ENCODE measurements at places on chromosomes 6 and 20.

GRCh38 chr20:50127587-50128519 is 14.9 kb upstream of the UBE2V1 start:
- peaks cover 98% of the 10 kb centered on the region for H3K36me3 ChIP-seq
- H3K4me3 ChIP-seq: no peak overlapping the region
- H3K4me1 ChIP-seq: no peaks in the 10 kb centered on the region
- H3K27ac ChIP-seq: no peak overlapping the region
- no peak for DNase-seq

GRCh38 chr20:2507464-2507863 is 1.3 kb downstream of the ZNF343 start:
- H3K27me3 ChIP-seq: no peaks in the 10 kb centered on the region
- H3K36me3 ChIP-seq: no peaks in the 10 kb centered on the region
- no peak overlapping the region for H3K4me3 ChIP-seq
- DNase-seq: no peak

- no peak overlapping the region for H3K4me3 ChIP-seq
- no peak overlapping the region for H3K27ac ChIP-seq
- H3K27me3 ChIP-seq: no peaks in the 10 kb centered on the region
- H3K36me3 ChIP-seq: no peaks in the 10 kb centered on the region
Measured at GRCh38 chr20:54335299-54335698, 127.4 kb downstream of the PFDN4 start.

DNA sequence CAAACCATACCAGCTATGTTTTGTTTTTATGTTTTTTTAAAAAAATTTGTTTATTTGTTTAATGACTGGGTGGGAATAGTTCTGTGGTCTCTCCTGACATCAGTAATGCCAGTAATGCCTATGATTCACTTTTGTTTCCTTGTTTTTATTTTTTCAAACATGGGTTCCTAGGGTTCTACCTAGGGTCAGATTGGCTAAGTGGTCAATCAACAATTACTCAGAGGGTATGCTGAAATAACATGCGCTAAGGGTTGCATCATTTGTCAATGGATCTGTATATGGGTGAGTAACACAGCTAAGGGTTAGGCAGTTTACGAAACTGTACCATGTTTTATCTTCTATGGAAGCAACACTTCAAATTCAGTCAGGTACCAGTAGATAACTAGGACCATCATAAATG is 583.8 kb upstream of the GJE1 start:
- no peaks in the 10 kb centered on the region for H3K27me3 ChIP-seq
- no peak for DNase-seq
- H3K36me3 ChIP-seq: no peaks in the 10 kb centered on the region
- no peak overlapping the region for H3K27ac ChIP-seq

DNA sequence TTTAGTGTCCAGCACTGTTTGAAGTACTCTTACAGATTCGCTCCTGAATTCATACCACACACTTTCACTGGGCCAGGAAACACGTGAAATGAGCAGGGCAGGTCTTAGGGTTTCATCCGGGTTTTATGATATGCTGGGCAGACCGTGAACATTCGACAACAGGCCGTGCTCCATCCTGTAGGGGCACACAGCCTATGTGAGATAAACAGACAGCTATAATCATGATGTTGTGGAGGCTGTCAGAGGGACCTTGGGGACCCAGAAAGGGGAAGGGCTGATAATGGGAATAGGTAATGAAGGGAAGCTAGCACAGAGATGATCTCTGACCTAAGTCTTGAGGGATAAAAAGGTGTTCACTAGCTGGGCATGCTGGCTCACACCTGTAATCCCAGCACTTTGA is 110.4 kb downstream of the RIN2 start:
- H3K27me3 ChIP-seq: no peaks in the 10 kb centered on the region
- H3K36me3 ChIP-seq: peaks cover 2% of the 10 kb centered on the region
- H3K27ac ChIP-seq: peak overlapping the region; percentile 83
- H3K4me1 ChIP-seq: peaks cover 29% of the 10 kb centered on the region
- DNase-seq: peak; percentile 31

DNA sequence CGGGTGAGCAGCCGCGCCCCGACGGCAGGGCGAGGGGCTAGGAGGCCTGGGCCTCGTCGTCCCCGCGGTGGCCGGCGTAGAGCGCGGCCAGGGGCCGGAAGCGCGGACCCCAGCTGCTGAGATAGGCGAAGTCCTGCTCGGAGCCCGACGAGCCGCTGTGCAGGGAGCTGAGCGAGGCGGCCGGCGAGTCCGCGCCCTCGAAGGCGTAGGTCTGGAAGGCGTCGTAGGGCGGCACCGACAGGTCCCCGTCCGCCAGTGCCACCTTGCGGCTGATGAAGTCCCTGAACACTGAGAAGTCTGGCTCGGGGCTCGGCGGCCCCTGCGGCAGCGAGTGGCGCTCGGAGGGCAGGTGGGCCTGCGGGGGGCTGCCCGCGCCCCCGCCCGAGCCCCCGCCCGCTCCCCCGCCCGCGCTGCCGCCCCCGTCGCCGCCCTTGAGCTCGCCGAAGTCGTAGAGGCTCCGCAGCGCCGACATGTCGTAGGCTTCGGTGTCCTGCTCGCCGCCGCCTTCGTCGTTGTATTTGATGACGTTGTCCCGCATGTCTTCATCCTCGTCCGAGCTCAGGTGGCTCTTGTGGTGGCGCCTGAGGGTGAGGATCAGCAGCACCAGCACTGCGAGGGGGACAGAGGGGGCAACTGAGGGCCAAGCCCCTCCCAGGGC is 56.5 kb downstream of the CD40 start:
- no peak overlapping the region for H3K27ac ChIP-seq
- H3K36me3 ChIP-seq: no peaks in the 10 kb centered on the region
- peaks cover 28% of the 10 kb centered on the region for H3K27me3 ChIP-seq
- DNase-seq: peak; percentile 63
